Motor neuron (in vitro differentiated cells): ENCODE measurements at places on chromosomes 13 and 19.

DNA sequence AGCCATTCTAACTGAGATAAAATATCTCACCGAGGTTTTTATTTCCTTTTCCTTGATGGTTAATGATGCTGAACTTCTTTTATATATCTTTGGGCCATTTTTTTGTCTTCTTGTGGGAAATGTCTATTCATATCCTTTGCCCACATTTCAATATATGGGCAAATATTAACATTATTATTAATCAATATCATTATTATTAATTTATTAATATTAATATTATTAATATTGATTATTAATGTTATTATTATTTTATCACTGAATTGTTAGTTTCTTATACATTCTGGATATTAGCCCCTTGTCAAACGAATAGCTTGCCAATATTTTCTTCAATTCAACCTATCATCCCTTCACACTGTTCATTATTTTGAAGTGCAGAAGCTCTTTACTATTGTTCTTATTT, 2203.6 kb downstream of the PCDH9 start:
- ATAC-seq = no peak

DNA sequence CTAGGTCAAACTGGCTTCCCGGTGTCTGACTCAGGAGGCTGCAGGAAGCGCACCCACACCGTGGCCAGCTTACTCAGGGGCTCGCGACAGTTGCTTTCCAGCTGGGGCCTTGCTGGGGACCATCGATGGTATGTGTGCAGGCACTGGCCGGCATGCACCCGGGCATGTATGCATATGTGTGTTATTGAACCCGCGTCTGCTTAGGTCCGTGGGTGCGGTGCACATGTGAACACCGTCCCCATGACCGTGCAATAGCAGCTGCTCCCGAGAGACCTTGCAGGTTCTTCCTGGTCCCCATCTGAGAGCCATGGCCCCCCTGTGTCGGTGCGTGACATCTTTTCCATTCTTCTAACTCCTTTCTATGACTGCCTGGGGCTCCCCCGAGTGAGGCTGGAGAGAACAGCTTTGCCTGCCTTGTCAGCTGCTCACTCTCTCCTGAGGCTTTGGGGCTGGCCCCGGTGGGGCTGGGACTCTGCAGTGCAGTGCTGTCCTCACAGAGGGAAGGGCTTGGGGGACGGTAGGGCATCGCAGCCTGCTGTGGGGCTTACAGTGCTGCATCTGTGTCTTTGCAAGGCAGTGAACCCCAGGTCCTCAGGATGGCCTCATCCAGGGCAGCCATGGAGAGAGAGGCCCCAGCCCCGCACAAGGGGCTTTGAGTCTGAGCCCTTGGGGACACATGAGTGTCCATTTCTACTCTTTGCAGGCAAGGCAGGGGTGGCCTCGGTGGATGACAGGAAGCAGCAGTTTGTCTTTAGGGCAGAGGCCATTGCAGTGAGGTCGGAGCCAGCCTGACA, 65.1 kb downstream of the CHST8 start:
- ATAC-seq = no peak

- ATAC-seq = no peak
These were observed 36.6 kb downstream of the PCDH8 start for GRCh38 chr13:52811841-52812240.

- ATAC-seq = peak; percentile 87
These were observed 62.1 kb downstream of the KLF2 start for GRCh38 chr19:16386619-16387240.

GRCh38 chr19:19064811-19065745, 1.3 kb downstream of the SLC25A42 start:
- ATAC-seq = no peak

DNA sequence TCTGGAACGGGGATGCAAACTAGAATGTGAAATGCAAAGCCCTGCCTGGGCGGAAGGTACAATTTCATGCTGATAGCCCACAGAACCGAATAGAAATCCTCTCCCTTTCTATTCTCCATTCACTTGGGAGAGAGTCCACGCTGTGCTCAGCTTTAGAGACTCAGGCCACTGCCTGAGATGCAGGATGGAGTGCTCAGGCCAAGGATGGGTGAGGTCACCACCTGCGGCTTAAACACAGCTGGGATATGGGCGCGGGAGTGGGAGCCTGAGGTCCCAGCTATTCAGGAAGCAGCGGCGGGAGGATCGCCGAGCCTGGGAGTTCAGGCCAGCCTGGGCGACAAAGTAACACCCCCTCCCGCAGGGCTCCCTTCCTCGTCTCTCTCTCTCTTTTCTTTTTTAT, 446 bp upstream of the ZNF83 start:
- peak; percentile 39 for ATAC-seq

- no peak for ATAC-seq
These were observed 22.5 kb downstream of the KCNRG start for GRCh38 chr13:50037788-50038187.

DNA sequence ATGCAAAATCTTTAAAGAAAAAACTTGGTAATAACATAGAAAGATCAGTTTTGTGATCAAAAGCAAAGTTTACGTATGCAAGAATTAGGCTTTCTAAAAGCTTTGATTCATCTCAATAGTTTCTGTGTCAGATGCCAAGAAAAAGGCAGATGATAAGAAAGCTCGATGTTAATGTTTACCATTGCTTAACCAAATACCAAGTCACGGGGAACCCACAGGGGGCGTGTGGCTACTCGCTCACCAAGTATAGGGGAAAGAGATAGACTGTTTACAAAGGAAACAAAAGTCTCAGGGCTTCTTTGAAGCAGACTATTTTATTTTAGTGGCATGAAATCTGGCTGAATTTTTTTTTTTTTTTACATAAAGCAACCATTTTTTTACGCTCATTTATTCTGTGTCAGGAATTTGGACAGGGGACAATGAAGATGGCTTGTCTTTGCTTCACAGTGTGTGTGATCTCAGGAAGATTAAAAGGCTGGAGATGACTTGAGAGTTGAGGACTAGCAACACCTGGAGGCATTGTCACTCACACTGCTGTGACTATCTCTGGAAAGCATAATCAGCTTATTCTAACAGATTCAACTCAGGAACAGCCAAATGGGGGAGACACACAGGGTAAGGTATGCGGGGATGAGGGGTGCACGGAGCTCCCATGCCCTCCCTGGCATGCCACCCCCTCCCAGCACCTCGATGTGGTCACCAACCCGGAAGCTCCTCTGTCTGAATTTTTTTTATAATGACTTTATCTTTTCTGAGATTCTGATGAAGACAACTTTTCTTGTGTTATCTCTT, 24.9 kb downstream of the RCBTB1 start:
- ATAC-seq = no peak

DNA sequence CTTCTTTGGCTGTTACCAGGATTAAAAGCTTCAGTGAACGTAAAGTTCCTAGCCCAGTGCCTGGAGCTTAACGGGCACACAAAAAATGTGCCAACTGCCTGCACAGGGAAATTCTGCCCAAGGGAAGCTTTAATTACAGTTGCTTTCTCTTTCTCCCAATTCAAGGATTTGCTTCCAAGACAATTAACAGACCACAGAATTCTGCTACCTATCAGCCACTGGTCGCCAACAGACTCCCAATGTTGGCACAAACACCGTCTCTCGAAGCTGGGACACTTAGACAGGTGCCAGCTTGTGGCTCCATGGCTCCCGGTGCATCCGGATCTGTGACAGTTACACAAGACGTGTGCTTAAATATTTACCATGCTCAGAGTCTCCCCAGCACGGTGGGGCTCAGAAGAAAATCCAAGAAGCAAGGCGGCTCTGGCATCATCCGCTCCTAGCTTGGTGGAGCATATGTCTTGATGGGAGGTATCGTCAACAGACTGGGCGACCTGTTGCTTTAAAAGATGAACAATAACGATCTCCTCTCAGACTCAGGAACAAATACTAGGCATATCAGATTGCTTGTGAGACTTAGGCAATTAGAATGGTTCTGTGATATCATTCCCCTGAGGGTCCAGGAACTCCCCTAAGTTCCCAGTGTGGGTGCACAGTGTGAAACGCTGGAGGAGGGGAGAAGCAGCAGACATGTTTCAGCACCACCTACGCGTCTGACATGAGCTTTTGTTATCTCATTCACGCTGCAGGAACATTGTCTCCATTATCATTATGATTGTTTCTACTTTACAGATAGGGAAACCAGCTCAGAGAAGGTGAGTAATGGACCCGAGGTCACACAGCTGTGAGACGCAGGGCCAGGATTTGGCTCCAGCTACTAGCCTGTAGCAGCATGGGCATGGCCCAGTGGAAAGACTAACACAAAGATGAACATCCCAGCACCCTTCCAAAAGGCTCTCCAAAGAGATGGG, 61.6 kb downstream of the ALOX5AP start:
- no peak for ATAC-seq

- ATAC-seq = no peak
These were observed 19.9 kb upstream of the RSPH6A start for GRCh38 chr19:45834970-45835369.

- ATAC-seq = no peak
These were observed 18.5 kb downstream of the LNX2 start for GRCh38 chr13:27601803-27602202.

GRCh38 chr19:28665748-28666147, 547.2 kb downstream of the UQCRFS1 start:
- ATAC-seq = no peak

DNA sequence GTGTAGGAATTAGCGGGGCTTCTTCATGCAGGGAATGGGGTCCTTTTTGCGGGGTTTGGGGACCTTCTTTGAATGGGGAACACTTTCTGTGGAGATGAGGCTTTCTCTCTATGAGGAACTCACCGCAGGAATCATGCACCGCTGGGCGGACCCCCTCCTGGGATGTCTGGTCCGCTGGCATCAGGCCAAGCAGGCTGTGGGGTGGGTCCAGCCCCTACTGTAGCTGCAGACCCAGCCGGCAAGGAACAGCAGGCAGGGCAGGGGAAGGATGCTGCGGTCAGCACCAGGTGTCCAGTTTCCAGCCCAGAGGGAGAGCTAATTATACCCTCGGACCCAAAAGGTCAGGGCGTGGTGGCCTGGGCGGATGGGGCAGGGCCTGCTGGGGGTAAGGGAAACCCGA, 1.8 kb downstream of the MYBPC2 start:
- ATAC-seq = no peak

DNA sequence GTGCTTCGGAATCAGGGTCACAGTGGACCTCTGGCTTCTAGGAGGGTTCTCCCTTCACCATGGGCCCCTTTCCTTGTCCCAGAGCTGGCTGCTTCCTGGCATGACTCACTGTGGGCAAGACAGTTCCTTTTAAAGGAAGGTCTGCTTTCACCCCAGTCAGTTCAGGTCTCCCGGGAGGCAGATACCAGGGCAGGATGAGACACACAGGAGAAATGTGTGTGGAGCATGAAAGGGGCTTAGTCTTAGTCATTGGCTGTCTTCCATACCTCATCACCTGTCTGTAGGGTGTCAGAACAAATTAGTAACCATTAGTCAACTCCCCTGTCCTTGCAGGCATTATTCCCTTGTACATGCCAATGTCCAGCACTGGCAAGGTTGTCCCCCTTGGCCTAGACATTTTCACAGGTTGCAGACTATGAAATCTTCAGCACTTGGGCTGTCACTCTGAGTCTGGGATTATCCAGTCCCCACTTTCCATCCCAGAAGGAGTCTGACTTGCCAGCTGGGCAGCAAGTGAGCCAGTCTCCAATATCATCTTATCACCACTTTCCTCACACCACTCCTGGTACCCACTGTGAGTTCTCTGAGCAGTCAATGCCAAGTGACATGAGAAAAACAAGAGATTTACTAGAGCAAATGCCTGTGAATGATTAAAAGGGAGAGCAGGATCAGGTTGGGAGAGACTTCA, 76.8 kb upstream of the MEDAG start:
- ATAC-seq = no peak

- ATAC-seq = no peak
These were observed 32.7 kb downstream of the TIMM13 start for GRCh38 chr19:2394442-2395292.

- ATAC-seq = no peak
These were observed 32.5 kb upstream of the KATNAL1 start for GRCh38 chr13:30339738-30340330.
